ENCODE measurements at places on chromosomes 11 and 22. TPM values are rescaled to one million over a fixed set of nuclear protein-coding genes. Genes with fewer than 3 reads are reported as not detected.

OR5D16 gene
- total RNA-seq: not detected

CCDC86 gene
- 49.3 TPM for total RNA-seq

MMP12 gene
- total RNA-seq: not detected

PLEKHB1 gene
- 0.81 TPM for total RNA-seq

RFPL1 gene
- not detected for total RNA-seq

MS4A1 gene
- not detected for total RNA-seq

CNTN5 gene
- total RNA-seq: 0.16 TPM

HTR3A gene
- total RNA-seq: not detected

MED19 gene
- total RNA-seq: 33.6 TPM

TRIM6 gene
- total RNA-seq: 6.1 TPM

MGAT3 gene
- total RNA-seq: 0.16 TPM

ZP1 gene
- total RNA-seq: 0.16 TPM

PHF21B gene
- total RNA-seq: not detected

EFCAB6 gene
- 0.25 TPM for total RNA-seq

ADM gene
- total RNA-seq: 31.4 TPM

DNAJB7 gene
- total RNA-seq: not detected

FGF19 gene
- not detected for total RNA-seq

RPS6KA4 gene
- 40.1 TPM for total RNA-seq

ELFN2 gene
- total RNA-seq: 9.0 TPM

SLC5A4 gene
- total RNA-seq: not detected

MPPED1 gene
- total RNA-seq: not detected

NAALAD2 gene
- total RNA-seq: 0.63 TPM

EIF3M gene
- 595 TPM for total RNA-seq

SMTNL1 gene
- not detected for total RNA-seq

TPBGL gene
- 0.33 TPM for total RNA-seq

MFRP gene
- total RNA-seq: not detected

ALG8 gene
- total RNA-seq: 24.3 TPM

FGF3 gene
- not detected for total RNA-seq

MOB2 gene
- 25.4 TPM for total RNA-seq

PGA3 gene
- total RNA-seq: not detected

GRM5 gene
- 0.13 TPM for total RNA-seq

APOBEC3A gene
- total RNA-seq: not detected

CARS1 gene
- 57.5 TPM for total RNA-seq

H19 gene
- total RNA-seq: 607 TPM

NXPE4 gene
- not detected for total RNA-seq

TRIM29 gene
- 0.16 TPM for total RNA-seq

GLB1L2 gene
- 6.2 TPM for total RNA-seq

TMEM121B gene
- 0.33 TPM for total RNA-seq

PIK3IP1 gene
- total RNA-seq: 27.5 TPM

Data from mesangial cell (primary cell).